Stimulated activated CD4-positive, alpha-beta T cell treated with anti-CD3 and anti-CD28 coated beads, Interleukin-15, amount 100 ng/mL, for 24 hours (primary cell): ENCODE measurements at places on chromosomes 1 and 21.
A peak's percentile ranks its signal among the peaks of the same experiment; 100 is the strongest.

DNA sequence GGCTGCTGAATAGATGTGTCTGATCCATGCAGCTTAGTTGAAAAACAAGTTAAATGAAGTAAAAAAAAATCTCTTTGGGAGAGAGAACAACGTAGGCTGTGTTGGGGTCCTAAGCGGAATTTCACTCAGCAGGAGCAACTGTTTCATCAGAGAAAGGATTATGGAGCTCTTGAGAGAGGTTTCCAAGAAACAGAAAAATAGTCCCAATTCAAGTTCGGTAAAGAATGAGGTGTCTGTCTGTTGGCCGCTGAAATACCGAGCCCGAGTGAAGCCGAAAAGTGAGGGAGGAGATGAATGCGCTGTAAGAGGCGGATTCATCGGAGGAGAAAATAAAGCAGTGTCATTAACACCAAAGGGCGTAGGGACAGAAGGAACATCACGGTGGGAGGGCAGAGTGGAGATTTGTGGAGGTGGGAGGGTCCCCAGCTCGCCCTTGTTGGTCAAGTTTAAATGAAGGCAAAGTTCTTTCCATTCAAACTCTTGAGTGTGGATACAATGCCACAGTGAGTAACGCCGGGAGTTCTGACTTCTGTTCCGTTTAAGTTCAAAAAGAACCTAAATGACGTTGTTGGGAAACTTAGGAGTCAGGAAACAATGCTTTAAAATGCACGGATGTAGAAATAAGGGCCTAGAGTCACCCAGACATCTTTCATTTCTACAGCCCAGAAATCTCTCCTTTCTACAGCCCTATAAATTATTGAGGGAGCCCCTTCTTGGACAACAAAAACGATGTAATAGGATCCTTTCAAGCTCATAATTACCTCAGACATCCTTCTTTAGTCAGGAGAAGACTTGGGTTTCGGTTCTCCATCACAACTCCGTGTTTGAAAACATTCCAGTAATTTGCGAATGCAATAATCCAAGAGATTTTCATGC, 15.6 kb upstream of the SLC45A1 start:
- no peak for DNase-seq

DNA sequence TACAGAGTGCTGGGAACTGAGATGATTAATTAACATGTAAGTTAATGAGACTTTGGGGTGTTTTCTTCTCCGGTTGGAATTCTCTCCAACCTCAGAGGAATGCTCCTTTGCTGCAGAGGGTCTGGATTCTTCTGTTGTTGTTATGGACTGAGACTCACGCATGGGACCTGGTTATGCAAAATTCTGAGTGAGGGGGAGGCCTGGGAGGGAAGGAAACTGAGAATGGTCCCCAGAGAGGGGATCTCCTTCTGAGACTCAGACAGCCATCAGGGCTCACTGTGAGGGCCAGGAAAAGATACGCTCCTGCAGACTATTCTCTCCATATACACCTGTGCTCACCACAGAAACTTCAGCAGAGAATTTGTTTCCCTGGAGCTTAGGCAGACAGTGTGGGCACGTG, 56.3 kb downstream of the HTR6 start:
- DNase-seq = no peak

DNA sequence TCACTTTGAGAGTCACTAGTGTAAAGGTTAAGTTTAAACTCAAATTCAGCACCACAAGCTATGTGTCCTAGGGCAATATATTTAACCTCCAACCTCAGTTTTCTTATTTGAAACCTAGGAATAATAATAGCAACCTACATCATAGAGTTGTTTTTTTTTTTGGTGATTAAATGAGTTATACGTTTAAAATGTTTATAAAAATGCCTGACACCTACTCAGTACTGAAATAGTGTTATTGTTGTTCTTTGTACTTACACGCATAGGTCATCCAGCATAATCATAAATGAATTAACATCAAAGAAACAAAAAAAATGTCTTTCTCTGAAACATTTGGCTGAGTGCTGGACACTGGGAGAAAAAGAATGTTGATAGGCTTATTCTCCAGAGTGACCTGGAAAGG, 266.8 kb upstream of the PRMT6 start:
- no peak for DNase-seq

GRCh38 chr1:117780687-117781475, 148.5 kb downstream of the GDAP2 start:
- no peak for DNase-seq

- DNase-seq = no peak
Observed at GRCh38 chr1:220708936-220709801, 19.0 kb downstream of the C1orf115 start.

GRCh38 chr1:173355281-173356031, 121.7 kb upstream of the PRDX6 start:
- DNase-seq = no peak

GRCh38 chr1:188270497-188270896, 1441.7 kb downstream of the PLA2G4A start:
- DNase-seq = no peak

DNA sequence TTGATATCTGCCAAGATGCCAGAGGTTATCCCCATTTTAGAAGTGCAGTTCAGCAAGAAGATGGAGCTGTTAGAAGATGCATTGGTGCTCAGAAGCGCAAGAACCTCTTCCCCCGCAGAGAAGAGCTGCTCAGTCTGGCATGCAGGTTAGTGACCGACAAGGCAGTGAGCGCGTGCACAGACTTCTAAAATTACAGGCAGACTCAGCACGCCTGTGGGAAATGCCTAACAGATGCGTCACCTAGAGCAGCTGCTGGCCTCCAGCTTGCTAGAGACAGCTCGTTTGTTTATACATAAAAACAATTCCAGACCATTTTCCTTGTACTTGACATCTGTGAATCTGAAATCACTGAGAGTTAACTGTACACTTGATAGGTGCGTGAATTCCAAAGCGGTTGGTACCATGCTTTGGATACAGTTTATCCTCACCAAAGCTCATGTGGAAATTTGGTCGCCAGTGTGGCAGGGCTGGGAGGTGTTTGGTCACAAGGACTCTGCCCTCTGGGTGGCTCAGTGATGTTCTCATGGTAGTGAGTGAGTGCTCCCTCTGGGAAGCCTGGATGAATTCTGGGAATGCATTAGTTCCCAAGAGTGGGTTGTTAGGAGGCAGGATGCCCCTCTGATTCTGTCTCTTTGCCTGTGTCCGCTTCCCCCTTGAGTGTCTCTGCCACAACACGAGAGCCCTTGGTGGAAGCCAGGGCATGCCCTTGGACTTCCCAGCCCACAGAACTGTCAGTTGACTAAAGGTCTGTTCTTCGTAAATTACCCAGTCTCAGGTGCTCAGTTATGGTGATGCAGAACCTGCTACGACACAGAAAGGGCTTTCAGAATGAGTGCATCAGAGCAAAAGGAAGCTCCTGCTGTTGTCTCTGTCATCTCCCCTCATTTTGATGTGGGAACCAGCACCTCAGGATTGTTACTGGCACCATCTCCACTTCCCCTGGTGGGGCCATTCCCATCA, 24.4 kb downstream of the SNAP47 start:
- no peak for DNase-seq

GRCh38 chr21:39088831-39089380, 94.3 kb downstream of the PSMG1 start:
- DNase-seq = peak; percentile 8

DNA sequence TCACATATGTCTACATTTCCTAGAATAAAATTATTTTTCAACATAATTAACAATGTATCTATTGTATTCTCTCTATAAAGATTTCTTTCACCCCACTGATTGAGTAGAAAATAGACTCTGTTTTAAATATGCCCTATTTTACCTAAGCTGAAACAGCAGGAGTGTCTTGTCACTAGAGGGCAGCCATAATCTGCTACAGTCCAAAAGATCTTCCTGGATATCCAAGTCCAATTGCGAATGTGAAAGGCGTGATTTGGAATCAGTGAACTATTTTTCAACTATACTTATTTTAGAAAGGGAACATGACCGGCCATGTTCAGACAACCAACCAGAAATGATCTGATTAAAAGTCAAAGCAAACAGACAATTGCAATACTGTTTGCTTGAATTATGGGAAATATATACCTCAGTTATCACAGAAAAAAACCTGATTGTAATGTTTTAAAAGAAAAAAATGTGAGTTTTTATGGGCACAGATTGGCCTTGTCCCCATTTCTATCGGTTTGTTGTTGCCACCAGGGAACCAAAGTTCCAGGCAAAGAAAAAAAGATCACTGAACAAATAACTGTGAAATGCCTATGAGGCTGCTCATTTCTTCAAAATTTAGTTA, 1211.0 kb upstream of the ADGRL4 start:
- DNase-seq = no peak

- no peak for DNase-seq
Observed at GRCh38 chr1:209783386-209783785, 973 bp downstream of the C1orf74 start.

DNA sequence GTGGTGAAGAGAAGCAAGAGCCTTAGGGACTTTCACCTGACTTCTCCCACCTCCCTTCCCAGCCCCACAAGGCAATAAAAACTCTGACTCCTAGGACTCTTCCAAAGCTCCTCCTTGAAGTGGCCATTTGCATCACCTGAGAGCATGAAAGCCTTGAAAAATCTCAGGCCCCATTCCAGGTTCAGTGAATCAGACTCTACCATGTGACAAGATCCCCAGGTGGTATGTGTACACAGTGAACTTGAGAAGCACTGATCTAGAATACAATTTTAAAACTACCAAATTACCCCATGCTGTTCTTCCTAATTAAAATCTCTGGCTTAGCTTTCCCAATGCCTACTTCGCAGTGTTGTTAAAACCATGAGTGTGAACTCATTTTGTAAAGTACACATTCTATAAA, 195.1 kb upstream of the SAMSN1 start:
- no peak for DNase-seq

- no peak for DNase-seq
Observed at GRCh38 chr1:82934074-82934473, 1064.9 kb downstream of the TTLL7 start.

GRCh38 chr21:15421441-15421881, 308.3 kb upstream of the USP25 start:
- DNase-seq = no peak

- no peak for DNase-seq
Observed at GRCh38 chr1:235176486-235176885, 15.4 kb upstream of the RBM34 start.

DNA sequence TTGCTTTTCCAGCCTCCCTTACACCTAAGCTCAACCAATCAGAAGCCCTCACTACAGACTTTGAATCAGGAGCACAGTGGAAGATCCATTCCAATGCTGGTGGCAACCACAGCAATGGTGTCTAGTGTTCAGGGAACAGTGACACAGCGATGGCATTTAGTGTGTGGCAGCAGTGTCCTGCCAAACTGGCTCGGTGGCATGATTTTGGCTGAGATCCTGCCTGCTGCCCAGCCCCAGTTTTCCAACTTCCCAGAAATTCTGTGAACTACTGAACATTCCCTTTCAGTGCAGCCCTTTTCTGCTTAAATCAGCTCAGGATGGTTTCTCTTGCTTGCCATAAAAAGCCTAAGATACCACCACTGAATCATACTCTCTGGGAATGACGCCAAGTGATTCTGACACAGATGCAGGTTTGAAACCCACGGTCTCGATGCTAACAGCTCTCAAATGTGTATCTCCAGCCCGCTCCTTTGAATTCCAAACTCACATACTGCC, 8.8 kb downstream of the ASAP3 start:
- DNase-seq = no peak

GRCh38 chr1:206684478-206685333, at the start of gene MAPKAPK2:
Gene MAPKAPK2 (plus strand): TSS chr1:206684905. CDS start chr1:206685230, 325 bp downstream.
- peak; percentile 82 for DNase-seq

GRCh38 chr1:117669572-117669971, 63.7 kb downstream of the TENT5C start:
- DNase-seq = no peak

DNA sequence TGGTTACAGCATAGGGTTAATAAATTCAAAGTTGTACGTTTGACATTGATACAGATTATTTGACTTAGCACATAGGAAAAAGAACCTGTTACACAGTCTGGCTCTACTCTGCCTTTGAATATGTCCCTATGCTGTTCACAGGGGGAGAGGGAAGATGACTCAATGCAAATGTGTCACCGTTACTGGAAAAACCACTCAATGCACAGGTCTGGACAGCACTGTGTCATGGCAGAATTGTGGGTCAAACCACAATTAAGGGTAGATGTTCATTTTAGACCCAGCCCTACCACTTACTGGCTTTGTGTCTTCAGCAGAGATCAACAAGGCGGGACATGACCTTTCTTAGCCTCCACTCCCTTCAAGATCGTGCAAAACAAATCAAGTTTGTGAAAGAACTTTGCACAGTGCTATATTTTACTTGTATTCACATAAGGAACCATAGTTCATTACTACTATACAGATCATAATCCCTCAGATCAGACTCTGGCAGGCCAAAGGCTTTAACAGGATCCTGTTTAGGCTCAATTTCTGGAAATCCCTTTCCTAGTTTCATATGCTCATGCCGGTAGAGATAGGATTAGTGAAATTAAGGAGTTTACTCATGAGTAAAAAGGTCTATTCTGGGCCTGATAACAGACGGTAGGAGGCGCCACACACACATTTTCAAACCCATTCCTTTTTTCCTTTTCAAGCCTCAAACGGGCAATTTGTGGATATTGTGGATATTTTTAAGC, 22.1 kb downstream of the EIF2D start:
- DNase-seq = peak; percentile 74

DNA sequence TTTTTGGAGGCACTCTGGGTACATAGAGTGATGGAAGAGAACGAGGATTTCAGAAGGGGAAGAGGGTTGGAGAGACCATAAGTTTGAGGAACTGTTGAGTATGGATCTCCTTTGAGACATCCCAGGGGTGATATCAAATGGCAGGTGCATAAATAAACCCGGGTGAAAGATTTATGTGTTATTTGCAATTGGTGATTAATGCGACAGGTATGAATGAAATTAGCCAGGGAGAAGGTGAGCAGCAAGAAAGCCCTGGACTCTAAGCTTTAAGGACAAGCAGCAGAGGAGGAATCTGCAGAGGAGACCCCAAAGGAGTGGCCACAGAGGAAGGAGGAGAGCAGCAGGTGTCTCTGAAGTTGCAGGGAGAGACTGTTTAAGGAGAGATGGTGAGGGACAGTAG, 8.8 kb upstream of the REN start:
- no peak for DNase-seq

DNA sequence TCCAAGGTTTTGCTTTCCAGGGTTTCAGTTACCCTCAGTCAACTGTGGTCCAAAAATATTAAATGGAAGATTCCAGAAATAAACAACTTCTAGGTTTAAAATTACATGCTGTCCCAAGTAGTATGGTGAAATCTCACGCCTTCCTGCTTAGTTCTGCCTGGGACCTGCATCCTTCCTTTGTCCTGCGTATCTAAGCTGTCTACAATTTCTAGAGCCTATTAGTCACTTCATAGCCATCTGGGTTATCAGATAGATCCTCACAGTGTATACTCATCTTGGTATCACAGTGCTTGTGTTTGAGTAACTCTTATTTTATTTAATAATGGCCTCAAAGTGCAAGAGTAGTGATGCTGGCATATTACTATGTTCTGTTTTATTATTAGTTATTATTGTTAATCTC, 157.7 kb downstream of the ROR1 start:
- no peak for DNase-seq
